ENCODE measurements at places on chromosomes 16 and 17.

GRCh38 chr16:63130942-63131341 lies 1094.7 kb upstream of the CDH8 start:
- DNase-seq = no peak

GRCh38 chr17:57136355-57136754 lies 51.3 kb downstream of the AKAP1 start:
- DNase-seq = no peak

- no peak for DNase-seq
These were observed 7.8 kb downstream of the ODAD4 start for GRCh38 chr17:41937970-41938954.

DNA sequence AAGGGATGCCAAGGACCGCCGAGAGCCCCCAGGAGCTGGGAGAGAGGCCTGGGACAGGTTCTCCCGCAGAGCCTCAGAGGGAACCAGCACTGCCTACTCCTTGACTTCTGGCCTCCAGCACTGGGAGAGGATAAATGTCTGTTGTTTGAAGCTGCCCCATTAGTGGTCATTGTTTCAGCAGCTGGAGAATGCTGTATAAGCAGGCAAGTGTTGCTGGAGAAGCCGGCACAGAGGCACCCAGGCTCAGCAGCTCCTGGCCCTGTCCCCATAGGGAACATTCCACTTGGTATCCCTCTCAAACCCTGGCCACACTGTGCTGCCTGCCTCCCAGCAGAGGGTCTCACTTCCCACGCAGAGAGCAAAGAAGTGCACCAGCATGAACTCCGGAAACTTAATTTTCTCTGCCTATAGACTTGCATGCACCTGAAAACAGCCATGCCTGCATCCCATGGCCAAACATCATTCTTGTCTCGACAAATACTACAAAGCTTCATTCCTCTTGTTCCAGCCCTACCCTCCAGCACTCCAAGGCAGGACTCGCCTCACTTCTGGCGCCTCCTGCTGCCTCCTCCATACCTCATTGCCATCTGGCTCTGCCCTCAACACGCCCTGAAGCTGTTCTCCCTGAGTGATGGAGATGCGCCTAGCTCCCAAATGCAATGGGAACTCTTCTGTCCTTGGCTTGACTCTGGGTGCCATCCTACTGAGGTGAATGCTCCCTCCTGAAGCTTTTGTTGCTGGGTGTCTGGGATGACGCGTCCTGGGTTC lies 88.1 kb downstream of the DNAH17 start:
- DNase-seq = no peak

- DNase-seq = no peak
These were observed 2.0 kb upstream of the UNKL start for GRCh38 chr16:1416521-1416941.

DNA sequence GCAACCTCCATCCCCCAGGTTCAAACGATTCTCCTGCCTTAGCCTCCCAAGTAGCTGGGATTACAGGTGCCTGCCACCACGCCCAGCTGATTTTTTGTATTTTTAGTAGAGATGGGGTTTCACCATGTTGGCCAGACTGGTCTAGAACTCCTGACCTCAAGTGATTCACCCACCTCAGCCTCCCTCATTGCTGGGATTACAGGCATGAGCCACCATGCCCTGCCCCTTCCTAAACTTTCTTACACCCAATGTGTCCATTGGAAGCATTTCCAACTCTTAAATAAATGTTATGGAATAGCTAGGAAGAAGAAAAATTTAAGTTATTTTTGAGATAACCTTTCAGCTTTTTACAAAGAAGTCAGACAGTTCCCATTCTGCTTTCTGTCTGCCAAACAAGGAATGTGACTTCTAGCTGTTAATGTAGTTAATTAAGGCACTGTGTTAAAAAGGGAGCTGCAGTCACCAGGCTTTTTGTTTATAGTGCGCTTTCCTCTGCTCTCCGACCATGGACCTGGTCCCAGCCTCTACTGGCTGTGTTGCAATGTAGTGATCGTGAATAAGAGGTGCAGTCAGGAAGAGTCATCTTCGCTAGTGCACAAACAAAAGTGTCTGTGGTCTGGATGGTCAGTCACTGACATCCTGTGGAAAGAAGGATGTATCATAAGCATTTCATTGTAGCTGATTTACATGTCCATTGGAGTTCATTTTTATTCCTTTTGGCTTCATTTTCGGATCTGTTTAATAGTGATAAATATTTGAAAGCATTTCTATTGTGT lies 39.7 kb downstream of the USP10 start:
- DNase-seq = no peak

GRCh38 chr16:89176147-89176690 lies 4.7 kb downstream of the CDH15 start:
- no peak for DNase-seq

DNA sequence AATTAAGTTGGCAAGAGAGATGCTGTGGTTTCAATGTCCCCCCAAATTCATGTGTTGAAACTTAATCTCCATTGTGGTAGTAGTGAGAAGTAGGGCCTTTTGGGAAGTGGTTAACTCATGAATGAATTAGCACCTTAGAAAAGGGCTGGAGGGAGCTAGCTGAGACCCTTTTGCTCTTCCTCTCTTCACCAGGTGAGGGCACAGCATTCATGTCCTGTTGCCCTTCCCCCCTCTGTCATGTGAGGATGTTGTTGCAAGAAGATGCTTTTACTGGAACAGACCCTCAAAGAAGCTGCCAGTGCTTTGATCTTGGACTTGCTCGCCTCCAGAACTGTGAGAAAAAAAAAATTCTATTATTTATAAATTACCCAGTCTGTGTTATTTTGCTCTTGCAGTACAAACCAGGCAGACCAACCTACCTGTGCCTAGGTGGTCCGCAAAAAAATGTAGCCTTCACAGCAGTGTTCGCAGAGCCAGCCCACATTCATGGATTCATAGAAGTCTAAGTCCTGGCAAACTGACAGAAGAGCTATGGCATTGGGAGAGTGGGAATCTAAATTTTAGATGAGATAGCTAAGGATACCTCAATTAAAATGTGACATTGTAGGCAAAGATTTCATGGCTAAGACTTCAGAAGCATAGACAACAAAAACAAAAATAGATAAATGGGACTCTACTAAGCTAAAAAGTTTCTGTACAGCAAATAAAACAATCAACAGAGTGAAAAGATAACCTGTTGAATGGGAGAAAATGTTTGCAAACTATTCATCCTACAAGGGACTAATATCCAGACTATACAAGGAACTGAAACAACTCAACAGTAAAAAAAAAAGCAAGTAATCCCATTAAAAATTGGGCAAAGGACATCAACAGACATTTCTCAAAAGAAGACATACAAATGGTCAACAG lies 32.0 kb upstream of the ABCA5 start:
- no peak for DNase-seq

GRCh38 chr17:2361010-2361760 lies 23.9 kb downstream of the SGSM2 start:
- no peak for DNase-seq

GRCh38 chr16:75103994-75104393 lies 12.6 kb downstream of the LDHD start:
- DNase-seq = no peak

DNA sequence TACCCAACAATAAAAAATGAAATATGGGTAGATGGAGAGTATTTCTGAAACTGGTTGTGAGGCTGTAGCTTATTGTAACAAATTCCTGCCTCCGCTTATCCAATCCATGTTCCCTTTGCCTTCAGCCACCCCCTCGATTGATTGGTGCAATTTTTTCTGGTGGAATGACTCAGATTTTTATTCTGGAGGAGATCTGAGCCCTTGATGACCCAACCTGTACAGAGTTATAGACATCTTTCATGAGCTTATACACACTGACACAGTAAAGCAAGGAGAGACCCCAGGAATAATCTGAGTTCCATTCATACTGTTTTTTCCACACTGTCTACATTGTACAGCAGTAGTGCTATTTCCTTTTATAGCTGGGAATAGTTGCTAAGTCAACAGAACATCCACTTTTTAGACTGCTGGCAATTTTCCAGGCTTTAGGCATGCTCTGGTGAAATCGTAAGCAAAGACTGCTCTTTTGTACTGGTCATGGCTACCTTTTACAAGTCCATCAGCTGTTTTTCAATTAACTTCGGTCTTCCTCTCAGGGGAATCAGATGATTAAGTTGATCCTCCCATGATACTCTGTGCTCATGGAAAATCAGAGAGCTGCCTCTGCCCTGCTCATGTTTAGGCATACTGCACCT lies 30.1 kb downstream of the CCL4 start:
- DNase-seq = no peak

- peak; percentile 9 for DNase-seq
These were observed 15.6 kb downstream of the TLE7 start for GRCh38 chr16:71426069-71426879.

- no peak for DNase-seq
These were observed 11.4 kb upstream of the TMEM238L start for GRCh38 chr17:10815319-10815718.

- no peak for DNase-seq
These were observed 176.8 kb upstream of the HSBP1 start for GRCh38 chr16:83630979-83631378.

DNA sequence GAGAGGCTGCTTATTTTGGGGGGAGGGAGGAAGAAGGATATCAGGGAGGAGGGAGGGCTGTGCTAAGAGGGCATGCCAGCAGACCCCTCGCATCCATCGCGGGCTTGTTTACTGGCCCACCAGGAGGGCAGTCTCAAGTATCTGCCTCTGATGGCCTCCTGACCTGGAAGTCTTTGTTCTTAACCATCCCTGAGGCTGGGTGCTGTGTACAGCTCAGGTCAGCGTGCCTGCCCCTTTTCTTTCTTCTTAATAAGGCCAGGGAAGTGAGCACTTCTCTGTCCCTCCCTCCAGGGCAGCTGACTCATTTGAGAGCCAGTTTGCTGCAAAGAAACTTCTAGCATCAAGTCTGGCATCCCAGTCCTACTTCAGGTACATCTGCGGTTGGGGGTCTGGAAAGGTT lies 157.0 kb downstream of the CCDC182 start:
- DNase-seq = no peak

GRCh38 chr17:33229499-33229898 lies 63.6 kb downstream of the ASIC2 start:
- no peak for DNase-seq

- no peak for DNase-seq
These were observed 33.7 kb downstream of the MARF1 start for GRCh38 chr16:15609286-15609649.

DNA sequence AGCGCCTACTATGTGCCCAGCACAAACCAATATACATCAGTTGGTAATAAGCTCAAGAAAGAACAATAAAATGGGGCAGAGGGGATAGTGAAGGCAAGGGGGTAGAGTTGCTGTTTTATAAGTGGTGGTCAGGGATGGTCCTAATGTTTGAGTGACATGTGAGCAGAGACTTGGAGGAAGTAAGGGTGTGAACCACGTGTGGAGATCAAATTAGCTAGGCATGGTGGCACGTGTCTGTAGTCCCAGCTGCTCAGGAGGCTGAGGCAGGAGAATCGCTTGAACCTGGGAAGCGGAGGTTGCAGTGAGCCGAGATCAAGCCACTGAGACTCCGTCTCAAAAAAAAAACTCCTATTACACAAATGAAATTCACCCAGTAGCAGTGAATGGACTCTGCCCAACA lies 56.5 kb downstream of the IRX6 start:
- DNase-seq = no peak

- DNase-seq = no peak
These were observed 92.3 kb downstream of the VPS53 start for GRCh38 chr17:622356-622755.

DNA sequence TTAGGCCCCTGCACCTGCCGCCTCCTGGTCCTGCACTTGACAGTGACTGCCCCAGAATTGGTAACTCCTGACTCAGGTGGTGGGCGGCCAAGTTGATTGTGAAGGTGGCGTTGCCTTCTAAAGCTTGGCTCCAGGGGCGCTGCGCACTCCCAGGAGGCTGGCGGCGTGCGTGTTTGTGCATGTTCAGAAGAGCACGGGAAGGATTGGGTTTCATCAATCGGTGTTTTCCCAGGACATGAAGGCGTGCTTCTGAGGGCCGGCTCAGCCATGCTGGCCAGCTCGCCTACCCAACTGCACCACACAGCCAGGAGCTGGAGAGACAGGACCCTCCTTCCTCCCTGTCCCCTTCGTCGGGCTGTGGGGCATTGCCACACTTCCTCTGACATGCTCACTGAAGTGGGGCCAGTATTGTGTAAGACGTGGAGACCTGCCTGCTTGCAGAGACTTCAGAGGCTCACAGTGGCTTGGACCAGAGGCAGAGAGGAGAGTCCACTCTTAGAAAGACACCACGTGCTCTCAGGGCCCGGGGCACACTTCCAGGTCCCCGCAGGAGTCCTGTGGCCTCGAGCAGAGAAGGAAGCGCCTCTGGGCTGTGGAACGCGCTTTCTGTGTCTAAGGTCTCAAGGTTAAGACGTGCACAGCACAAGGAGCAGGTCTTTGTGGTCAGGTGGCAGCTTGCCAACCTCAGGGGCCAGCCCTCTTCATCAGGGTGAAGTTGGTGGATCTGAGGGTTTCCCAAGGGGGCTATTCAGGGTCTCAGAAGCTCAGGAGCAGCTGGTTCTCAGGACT lies 2.8 kb downstream of the RAB40C start:
- DNase-seq = no peak

DNA sequence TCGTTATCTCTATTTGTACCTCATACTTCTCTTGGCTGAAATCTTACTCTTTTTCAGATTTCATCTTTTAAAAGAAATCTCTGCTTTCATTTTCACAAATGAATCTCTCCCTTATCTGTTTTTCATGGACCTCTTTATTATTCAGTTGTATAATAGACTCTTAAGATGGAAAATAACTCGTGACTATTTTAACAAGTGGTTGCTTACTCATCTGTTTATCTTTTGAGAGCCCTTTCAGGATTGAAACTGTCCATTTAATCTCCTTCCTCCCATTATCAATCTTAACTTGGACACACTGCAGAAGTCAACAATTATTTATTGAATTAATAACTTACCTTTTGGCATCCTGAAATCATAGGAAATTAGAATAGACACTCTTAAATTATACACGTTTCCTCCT lies 68.8 kb downstream of the ABCA8 start:
- DNase-seq = no peak

- no peak for DNase-seq
These were observed 108.8 kb downstream of the ELAC2 start for GRCh38 chr17:12909046-12909445.

DNA sequence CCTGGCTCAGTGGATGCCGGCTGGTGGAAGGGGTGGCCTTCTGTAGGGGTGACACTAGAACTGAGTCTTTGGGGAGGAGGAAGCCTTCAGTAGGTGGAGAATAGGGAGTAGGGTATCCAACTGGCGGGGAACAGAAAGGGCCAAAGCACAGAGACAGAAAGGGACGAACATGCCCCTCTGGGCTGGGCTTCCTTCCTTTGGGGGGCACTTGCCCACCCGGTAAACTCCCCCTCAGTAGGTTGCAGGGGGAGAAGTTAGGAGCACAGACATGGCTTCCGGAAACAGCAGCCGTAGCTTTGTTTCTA lies 774 bp downstream of the ENGASE start:
- no peak for DNase-seq
